A172 (cell line): ENCODE measurements at places on chromosomes 13 and 19.
A peak's percentile ranks its signal among the peaks of the same experiment; 100 is the strongest.

DNA sequence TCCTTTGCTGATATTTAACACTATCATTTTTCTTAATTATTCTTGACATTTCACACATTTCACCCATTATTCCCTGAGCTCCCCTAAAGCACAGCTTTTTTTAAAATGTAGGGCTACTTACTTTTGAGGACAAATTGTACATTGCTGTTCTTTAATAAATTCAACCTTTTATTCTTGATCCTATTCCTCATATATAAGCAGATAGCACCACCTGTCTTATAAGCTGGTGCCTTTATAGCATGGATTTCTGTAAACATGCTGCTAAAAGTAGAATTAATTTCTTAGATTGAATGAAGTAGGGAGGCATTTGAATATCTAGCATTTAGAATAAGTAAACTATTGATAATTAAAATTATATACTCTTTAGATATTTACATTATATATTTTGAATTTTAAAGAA, 603.4 kb upstream of the PCDH9 start:
- no peak for DNase-seq

DNA sequence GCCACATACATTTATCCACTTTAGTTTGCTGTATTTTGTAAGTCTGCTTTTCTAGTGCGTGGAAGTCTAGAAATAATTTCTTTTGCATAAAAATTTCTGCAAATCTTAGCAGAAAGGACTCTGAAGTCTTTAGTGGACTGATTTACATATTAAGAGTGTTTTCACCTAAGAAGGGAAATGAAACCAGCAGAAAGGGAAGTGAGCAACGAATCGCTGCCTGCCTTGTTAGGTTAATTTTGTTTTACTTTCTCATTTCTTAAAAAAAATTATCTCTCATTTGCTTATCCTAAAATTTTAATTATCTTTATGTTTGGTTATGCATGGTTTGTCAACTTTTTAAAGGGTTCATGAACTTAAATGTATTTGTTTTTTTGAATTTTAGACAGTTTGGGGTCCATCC, 767 bp upstream of the GPR18 start:
- no peak for DNase-seq

DNA sequence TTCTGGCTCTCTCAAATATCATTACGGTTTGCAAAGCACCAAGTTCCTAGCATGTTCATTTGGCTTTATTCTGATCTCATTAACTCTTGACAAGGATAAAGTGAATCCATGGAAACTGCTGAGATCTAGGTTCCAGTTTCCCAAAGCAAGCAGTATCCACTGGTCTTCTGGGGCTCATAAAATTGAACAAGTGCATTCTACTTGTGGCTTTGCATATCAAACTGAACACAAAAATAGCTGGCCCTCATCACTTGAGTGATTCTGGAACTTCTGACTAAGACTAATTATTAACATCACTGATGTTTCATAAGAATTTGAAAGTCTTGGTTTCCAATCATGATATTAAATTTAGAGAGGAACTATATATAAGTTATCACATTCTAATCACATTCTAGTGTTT, 6.3 kb upstream of the KCTD12 start:
- DNase-seq = no peak

GRCh38 chr19:52527956-52528351, 486 bp downstream of the ZNF808 start:
- no peak for DNase-seq

DNA sequence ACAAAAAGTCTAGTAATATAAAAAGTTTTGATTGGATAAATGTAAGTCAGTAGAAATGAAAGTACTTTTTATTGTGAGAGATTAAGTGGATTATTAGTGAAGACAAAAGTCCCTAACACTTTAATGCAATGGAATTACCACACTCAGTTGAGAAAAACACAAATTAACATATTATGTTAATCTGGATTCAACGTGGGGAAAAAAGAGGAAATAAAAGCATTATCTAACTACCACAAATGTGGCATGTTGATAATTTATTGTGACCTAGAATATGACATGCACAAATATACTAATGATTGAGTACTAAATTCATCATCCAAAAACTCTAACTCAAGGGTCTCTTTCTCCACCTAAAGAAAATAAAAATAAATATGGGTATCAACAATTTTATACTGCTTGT, 41.5 kb downstream of the FOXO1 start:
- DNase-seq = no peak

- no peak for DNase-seq
These were observed 1242.7 kb upstream of the MIR17HG start for GRCh38 chr13:90104764-90105163.

- no peak for DNase-seq
These were observed 121.0 kb downstream of the URI1 start for GRCh38 chr19:30062907-30063649.

GRCh38 chr13:74278901-74279300, 144.7 kb upstream of the KLF12 start:
- DNase-seq = no peak

GRCh38 chr13:20801707-20802106, 27.9 kb upstream of the EEF1AKMT1 start:
- DNase-seq = peak; percentile 3

GRCh38 chr19:43455321-43456113, 9.9 kb downstream of the LYPD3 start:
- DNase-seq = no peak

GRCh38 chr19:57558525-57558924, 1.1 kb downstream of the ZNF550 start:
- DNase-seq = no peak

- DNase-seq = no peak
These were observed 37.7 kb downstream of the RGCC start for GRCh38 chr13:41495044-41495443.

- no peak for DNase-seq
These were observed 102.9 kb upstream of the STARD13 start for GRCh38 chr13:33388286-33388998.

DNA sequence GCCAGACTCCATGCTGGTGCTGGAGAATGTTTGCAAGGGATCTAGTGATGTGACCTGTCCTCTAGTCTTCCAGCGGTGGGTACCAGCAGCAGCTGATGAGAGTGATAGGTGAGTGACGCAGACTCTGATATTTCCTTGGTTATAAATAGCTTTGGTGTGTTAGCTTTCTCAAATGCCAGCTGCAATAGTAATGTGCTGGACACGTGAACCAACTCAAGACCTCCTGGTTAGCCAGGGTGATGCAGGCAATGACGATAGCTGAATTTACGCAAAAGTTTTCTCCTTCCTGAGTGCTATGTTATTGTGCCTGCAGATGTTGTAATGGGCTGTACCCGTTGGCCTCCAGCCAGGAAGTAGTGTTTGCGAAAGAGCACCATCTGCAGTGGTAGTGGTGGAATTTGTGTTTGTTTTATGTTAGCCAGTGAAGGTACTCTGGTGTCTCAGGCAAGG, 129.5 kb downstream of the CYSLTR2 start:
- DNase-seq = peak; percentile 19

GRCh38 chr19:46762245-46762890, 16.1 kb upstream of the STRN4 start:
- DNase-seq = no peak

DNA sequence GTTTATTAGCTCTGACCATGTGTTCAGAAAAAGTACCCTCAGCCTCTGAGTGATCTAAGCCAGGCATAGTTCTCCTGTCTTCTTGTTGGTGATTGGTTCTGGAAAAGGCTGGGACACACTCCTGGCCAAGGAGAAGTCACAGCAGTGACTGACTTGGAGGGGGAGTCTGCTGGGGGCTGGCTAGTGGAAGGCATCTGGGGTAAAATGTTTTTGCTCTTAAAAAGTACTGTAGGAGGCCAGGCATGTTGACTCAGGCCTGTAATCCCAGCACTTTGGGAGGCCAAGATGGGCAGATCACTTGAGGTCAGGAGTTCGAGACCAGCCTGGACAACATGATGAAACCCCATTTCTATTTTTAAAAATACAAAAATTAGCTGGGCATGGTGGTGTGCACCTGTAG, 21.7 kb downstream of the FAM187B start:
- DNase-seq = no peak

DNA sequence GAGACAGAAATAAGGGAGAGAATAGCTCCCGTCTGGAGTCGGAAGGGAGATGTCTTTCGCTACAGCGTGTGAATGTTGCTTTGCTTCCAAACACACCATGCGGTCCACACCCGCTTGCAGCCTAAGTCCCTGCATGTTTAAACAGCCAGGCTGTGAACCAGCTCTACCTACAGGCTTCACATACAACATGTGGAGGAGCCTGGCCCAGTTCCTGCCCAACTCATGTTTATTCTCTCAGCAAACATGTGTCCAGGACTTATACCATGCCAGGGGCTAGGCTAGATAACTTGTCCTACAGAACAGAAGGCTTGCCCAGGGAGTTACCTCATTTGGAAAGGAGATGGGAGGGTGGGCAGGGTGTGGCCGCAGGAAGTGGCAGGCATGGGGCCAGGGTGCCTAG, 181.5 kb downstream of the FOXO1 start:
- DNase-seq = no peak

DNA sequence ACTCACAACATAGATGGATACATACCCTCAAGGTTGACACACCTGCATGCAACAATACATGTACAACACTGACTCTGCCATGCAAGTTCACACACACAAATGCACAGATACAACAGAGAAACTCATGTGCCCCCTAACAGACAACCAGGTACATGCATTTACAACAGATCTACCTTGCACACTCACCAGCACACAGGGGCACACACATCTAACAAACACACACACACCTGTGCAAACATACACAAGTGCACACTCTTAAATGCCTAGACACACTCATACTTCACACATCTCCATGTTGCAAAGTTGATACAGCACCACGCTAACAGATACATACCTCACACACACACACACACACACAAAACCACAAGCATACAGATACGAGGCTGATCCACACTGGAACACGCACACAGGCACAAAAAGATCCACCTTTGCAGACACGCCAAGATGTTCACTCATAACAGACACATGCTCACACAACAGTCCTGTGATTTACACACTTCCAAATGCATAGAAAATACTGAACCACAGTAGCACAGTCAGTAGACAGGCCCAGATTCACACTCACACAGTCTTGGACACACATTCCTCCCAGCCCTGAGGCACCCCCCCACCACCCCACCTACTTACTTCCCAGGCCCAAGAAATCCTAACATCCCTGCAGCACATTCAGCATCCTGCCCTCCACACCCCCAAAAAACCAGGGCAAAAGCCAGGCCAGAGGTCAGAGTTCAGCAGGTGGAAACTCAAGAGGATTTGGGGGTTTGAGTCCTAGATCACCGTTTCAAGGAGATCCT, 1.4 kb downstream of the LRFN1 start:
- no peak for DNase-seq

- no peak for DNase-seq
These were observed 64.0 kb downstream of the DNAJC3 start for GRCh38 chr13:95740979-95741320.

DNA sequence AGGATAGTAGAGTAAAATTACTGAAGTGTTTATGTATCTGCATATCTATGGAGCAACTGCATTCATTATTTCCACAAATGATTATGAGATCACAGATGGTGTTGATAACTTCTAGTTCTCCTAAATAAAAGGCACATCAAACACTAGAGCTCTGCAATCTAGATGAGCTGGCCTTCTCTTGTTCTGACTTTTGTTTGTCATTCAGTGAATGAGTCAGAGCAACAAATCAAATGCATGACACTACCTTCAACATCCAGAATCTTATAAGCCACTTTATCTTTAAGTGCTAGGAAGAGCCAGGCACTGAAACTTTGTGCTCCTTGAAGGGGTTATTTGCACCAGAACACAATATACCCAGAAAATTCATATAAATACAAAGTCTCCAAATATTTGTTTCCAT, 456.0 kb downstream of the PCDH17 start:
- no peak for DNase-seq

- no peak for DNase-seq
These were observed 3.4 kb downstream of the EIF3G start for GRCh38 chr19:10116085-10116865.

DNA sequence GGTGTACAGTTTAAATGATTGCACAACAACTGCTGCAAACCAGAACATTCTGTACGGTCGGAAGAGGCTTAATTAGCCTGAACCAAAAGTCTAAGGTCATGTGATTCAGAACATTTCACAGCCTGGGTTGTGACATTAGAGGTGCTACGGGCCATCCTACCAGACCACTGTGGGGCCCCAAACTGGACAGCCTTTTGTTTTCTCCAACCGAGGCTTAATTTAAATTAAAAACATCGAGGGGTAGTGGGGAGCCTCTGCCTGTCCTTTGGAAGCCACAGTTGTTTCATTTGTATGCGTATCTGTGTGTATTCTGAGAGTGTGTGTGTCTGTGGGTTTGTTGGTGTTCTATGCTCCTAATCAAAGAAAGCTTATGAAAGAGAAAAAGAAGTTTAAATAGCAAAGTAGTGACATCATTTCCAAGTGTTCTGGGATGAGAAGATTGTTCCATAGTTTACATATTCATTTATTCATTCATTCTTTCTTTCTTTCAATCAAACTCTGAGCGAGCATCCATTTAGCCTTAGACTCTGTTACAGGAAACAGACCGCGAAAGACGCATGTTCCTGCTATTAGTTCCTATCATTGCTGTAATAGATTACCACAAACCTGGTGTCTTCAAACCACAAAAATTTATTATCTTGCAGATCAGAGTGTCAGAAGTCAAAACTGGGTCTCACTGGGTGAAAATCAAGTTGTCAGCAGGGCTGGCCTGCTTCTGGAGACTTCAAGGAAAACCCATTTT, 444.8 kb downstream of the FOXO1 start:
- no peak for DNase-seq

DNA sequence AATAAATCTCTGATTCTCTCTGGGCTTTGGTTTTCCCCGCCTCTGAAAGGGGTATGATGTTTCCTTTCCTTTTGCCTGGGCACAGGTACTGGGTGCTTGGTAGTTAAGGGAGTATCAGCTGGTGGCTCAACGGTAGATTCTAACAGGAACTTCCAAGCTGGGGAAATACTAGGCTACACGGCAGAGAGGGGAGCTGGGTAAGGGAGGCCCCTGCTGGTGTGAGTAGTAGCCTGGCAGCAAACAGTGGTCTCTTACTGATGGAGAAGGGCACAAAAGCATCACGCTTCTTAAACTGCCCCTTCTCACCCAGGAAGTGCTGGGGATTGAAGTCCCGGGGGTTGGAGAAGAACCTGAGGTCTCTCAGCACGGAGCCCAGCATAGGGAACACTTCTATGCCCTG, 26.9 kb upstream of the CYP2A7 start:
- DNase-seq = no peak

DNA sequence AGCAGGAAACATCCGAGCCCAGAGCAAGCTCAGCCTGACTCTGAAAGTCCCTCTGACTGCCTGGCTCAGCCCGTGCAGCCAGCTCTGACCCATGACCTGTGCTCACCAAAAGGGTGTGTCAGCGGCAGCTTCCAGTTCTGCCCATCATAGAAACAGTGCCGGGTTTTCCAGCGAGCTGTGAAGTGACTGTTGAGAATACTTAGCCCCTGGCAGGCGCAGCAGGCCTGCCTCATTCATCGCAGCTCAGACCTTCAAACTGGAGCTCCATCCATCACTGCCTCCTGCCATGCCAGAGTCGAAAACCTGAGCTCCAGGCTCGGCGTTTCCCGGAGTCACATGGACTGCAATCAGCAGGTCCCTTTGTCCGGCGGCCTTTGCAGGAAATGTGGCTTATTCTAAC, 16.3 kb upstream of the GSX1 start:
- DNase-seq = no peak
